ENCODE measurements at places on chromosomes 12 and 14.
A peak's percentile ranks its signal among the peaks of the same experiment; 100 is the strongest.

- DNase-seq, result no peak
Observed at GRCh38 chr12:6928022-6928702, 403 bp downstream of the ATN1 start.

DNA sequence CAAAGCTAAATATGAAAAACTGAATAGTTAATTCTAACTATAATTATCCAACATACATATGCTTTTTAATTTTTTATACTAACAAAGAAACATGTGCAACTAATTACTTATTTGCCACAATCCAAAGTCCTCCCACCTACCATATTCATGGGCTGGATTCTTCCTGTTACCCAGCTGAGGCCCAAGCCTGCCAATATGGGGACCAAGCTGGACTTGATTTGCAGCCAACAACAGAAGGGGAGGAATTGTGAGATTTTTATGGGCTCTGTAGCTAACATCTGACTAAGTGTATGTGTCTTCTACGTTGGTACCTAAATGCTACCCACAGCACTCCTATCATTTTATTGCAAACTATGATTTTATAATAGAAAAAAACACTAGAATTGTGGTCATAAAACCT, 13.1 kb upstream of the ANKS1B start:
- DNase-seq, result peak; percentile 19

DNA sequence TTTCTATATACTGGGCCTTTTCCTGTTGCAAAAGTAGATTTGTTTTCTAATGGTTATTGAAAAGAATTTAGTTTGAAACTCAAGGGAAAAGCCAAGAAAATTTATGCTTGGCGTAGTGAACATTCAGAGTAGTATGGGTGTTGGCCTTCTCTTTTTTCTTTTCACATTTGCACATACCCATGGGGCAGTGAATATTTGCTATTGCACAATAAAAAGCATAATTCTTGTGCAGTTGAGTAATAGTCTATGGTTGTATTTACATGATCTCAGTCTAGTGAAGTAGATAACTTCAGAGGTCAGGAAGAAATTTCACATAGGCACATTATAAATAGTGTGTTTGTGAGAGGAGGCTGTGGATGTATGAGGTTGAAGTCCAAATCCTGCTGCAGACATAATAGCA, 158.1 kb downstream of the FLRT2 start:
- DNase-seq, result peak; percentile 3

DNA sequence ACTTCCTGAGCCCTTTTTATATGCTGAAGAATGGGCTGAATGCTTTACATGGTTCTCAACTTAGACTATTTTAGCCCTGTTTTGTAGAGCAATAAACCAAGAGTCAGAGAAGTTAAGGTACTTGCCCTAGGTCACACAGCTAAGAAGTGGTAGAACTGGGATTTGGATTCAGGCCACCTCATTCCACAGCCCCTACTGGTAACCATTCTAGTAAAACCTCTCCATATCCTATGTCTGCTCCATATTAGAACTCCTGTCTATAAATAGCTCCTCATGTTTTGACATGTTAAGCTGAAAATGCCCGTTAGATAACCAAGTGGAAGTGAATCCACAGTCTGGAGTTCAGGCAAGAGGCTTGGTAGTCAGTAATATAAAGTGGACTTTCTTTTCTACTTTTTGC, 111.6 kb downstream of the HECTD4 start:
- DNase-seq, result no peak

GRCh38 chr12:108438667-108439066, 76.4 kb upstream of the FICD start:
- no peak for DNase-seq

- DNase-seq, result no peak
Observed at GRCh38 chr12:67640863-67641262, 7.7 kb upstream of the DYRK2 start.

GRCh38 chr14:75425446-75425845, 2.4 kb upstream of the JDP2 start:
- DNase-seq, result no peak

DNA sequence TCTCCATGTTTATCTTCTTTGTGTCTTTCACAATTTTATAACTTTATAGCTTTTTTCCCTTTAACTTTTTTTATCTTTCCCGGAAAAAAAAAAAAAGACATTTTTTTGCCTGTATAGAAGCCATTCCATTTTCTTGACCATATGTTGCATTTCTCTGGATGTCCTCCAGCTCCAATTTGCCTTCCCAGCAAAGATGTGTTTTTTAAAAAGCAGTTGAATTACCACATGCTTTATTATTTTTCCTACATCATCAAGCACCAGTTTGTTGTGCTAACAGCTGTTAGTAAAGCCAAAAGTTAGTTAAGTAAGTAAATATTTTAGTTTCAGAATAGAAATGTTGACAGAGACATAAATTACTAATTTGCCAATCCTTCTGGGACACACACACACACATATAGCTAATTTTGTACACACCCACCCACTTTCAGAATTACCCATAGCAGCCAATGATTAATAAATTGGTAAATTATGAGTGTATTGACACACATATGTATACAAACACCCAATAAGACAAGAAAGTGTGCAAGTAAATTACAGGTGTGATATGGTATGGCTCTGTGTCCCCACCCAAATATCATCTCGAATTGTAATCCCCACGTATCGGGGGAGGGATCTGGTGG, 118.3 kb downstream of the SLC38A6 start:
- no peak for DNase-seq

- no peak for DNase-seq
Observed at GRCh38 chr12:68487721-68488309, 122.9 kb upstream of the RAP1B start.

DNA sequence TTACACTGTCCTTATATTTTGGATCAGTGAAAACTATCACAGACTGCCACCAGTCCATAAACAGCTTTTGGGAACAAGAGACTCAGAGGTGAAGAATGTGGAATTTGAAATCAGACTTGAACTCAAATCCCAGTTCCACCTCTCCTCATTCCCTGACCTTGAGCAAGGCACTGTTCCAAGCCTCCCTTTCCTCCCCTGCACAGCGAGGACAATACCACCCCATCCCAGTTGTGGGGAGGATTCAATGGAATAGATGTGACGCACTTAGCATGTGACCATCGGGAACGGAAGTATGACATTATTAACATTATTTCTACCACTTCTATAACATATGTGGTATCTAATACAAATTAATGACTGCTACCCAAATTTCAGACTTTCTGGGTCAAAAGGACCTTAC, 63.5 kb downstream of the DPF3 start:
- DNase-seq, result no peak

GRCh38 chr12:106564678-106565329, 18.0 kb upstream of the RFX4 start:
- DNase-seq, result no peak

- DNase-seq, result peak; percentile 74
Observed at GRCh38 chr14:72516936-72517700, 376.8 kb downstream of the DPF3 start.

- no peak for DNase-seq
Observed at GRCh38 chr14:51914310-51914709, 53.9 kb downstream of the GNG2 start.

- no peak for DNase-seq
Observed at GRCh38 chr12:107310621-107311020, 217.3 kb upstream of the CRY1 start.

GRCh38 chr14:24880689-24881088, 169.3 kb downstream of the STXBP6 start:
- DNase-seq, result no peak

DNA sequence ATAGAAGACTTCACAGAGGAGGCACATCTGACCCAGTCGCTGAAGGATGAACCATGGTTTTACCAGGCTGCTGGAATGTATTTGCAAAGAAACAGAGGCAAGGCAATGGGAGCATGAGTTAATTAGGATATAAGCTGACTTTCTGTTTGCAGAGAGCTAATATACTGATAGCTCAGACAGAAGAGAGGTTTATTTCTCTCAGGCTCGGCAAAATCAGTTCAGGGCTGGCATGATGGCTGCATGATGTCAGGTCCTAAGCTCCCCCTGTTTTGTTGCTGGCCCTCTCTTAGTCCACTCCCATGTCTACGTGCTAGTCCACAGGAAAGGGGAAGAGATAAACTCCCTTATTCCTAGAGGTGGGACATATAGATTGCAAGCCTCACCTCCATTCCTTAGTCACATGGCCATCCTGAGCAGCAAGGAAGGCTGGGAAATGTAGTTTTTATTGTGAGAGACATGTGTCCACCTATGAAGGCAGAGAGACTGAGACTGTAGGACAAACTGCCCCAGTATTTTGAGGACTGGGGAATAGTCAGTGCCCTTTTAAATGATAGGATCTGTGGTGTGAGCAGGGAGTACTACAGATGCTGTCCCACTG, 224.5 kb downstream of the VRK1 start:
- no peak for DNase-seq

GRCh38 chr14:42683707-42684106, 1077.0 kb downstream of the LRFN5 start:
- DNase-seq, result no peak

DNA sequence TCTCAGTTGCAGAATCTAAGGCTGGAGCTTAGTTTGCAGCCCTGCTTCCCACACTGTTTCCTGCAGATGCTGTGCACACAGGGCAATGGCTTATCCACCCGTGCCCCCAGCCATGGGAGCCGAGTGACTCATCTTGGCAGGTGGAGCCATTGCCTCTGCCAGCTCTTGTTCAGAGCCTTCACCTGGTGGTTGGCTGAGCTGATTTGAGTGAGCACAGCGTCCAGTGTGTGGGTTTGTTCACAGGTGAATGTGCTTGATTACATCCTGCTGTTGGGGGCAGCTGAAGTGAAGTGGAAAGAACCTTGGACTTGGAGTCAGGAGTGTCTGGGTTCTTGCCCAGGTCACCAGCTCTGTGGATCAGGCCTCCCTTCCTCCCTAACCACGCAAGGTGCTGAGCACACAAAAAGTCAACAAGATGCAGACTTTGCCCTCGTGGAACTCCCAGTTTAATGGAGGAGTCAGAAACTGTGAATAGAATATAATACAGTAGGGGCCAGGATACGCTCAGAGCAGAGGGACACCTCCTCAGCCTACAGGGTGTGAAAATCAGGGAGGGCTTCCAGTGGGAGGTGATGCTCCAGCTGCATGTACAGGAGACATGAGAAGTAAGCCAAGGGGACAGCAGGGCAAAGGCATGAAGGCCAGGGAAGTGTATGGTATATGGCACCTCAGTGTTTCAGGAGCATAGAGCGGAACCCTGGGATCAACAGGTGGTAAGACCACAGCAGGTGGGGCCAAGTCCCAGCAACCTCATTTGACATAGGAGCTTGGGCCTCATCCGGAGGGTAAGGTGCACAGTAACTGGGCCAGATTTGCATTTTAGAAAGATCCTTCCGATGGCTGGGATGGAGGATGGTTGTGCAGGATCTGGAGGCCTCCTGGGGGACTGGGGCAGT, 22.8 kb downstream of the JDP2 start:
- no peak for DNase-seq

GRCh38 chr12:2666411-2666810, 128.4 kb upstream of the FKBP4 start:
- DNase-seq, result no peak

GRCh38 chr12:122724641-122725243, 5.9 kb downstream of the HCAR1 start:
- no peak for DNase-seq

DNA sequence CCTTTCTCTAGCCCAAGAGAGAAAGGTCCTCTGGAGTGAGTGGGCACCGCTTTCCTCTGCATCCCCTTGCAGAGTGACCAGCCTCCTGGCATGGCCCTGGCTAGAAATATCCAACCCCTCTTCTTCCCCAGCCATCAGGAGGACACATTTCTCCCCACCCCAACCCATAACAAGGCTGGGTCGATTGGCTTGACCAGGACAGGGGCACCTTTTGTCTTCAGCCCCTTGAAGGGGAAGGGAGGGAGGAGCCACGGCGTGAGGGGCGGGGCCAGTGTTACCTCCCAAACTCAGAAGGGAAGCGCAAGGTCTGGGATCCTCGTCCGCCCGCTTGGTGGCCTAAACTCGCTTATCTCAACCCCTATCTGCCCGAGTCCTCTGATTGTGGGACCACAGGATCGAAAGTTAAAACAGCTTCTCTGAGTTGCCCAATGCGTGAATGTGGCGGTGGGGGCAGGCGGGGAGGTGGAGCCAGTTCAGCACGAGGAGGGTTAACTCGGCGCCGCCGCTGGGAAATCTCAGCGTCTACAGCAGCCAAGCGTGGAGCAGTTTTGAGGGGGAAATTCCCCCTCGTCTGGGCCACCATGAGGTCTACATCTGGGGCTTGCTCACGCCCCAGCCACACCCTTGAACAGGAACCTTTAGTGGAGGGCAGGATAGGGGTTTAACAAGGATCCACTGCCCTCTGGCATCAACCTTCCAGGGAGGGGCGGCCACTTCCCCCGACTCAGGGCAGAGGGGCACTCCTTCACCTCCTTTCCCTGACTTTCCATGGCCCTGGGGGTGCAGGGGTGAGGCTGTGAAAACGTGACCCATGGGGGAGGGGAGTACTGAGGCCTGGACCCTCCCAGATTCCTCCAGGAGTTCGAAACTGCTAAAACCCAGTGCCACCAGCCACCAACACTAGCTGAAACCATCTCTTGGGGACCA, 795 bp downstream of the STAT6 start:
- no peak for DNase-seq

- no peak for DNase-seq
Observed at GRCh38 chr12:64995816-64996215, 125.3 kb downstream of the WIF1 start.

- no peak for DNase-seq
Observed at GRCh38 chr14:77605392-77605972, 11.0 kb downstream of the SPTLC2 start.

DNA sequence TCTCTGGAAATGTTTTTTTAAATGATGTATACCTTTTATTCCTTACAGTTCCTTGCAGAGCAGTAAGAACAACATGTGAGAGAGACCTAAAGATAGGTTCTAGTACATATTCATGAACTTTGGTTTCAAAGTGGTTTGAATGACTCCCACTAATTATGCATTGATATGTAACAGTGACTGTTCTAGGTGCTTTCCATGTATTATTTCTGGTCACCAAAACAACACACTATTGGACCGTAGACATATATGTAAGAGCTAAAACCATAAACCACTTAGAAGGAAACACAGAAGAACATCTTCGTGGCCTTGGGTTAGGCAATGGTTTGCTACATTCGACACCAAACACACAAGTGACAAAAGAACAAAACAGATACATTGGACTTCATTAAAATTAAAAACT, 37.9 kb downstream of the SOX5 start:
- no peak for DNase-seq

DNA sequence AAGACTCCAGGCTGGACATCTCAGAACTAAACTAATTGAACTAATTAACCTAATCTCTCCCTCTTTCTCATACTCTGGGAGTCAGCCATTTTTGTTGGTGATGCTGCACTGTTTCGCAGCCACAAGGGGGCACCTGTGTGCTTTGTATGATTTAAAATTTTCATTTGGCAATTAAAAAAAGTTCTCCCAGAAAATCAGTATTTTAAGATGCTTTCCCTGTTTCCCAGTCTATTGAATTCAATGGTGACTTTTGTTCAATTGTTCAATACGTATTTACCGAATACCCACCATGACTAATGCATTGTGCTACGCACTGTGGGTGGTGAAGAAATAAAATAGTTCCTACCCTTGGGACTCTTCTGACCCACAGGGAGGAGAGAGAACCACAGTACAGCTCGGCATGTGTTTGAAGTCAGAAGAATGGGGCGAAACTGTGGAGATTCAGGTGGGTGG, 63.7 kb downstream of the ZNF664 start:
- no peak for DNase-seq
